Activated CD4-positive, CD25-positive, alpha-beta regulatory T cell (primary cell): ENCODE measurements at places on chromosomes 13 and 19.

DNA sequence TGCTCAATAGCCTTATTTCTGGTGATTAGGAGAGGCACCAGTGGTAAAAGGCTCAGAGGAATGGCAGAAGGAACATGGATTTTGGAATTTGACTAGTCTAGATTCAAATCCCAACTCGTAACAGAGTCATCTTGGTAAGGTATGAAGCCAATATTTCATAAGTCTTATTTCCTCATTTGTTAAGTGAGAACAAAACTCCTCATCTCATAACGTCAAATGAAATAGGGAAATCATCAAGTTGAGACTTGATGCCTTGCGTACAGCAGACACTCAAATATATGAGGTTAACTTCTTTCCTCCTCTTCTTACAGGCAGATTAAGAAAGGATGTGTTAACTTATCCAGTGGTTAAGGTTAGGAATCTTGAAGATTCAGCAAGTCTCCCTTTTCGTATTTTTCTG, 189.2 kb downstream of the DLEU7 start:
- DNase-seq = no peak

- DNase-seq = no peak
These were observed 63.1 kb downstream of the AP1M1 start for GRCh38 chr19:16260812-16261161.

DNA sequence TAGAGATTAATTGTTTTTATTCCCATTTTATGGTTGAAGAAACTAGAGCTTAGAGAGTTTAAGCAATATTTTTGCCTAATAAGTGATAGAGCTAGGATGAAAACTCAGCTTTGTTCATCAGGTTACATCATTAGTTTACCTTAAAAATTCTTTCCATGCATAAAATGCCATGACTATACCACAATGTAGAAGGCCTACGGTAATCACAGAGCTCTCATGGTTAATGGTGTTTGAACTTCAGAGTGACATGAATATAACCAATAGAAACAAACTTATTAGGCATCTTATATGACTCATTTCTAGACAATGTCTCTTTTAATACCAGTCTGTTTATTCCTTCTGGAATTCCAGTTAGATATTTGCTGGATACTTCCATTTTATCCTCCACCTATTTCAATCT, 78.5 kb downstream of the FGF9 start:
- no peak for DNase-seq

DNA sequence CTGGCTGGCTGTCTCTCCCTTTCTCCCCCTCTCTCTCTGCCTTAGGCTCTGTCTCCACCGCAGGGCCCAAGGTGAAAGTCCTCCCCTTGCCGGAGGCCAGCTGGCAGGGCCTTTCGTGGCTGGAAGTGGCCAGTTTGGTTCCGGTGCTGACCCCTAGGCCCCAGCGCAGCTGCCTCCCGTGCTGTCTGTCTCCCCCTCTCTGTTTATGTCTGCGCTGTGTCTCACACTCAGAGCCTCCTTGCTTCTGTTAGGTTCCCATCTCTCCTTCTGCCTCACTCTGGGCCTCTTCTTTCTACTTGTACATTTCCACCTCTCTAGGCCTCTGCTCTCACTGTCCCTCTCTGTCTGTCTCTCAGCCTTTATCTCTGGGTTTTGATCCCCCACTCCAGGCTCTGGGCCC, 13.1 kb downstream of the CCDC97 start:
- no peak for DNase-seq

GRCh38 chr19:33701565-33701964, 79.8 kb downstream of the CHST8 start:
- DNase-seq = no peak

DNA sequence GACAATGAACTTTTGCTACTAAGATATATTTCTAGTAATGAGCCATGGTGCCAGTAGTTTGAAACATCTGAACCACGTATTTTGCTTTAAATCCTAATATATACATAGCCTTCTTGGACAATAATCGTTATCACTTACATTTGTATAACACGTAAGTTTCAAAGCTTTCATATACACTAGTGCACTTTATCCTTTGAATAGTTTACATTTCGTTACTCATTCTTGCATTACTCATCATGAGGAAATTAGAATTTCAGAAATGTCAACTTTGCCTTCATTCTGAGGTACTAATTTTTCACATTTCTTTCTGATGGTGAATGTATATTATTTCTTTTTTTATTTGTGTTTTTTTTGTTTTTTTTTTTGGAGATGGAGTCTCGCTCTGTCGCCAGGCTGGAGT, 5.8 kb downstream of the KBTBD7 start:
- no peak for DNase-seq

- no peak for DNase-seq
These were observed 733.7 kb upstream of the ATXN8OS start for GRCh38 chr13:69373747-69374425.

DNA sequence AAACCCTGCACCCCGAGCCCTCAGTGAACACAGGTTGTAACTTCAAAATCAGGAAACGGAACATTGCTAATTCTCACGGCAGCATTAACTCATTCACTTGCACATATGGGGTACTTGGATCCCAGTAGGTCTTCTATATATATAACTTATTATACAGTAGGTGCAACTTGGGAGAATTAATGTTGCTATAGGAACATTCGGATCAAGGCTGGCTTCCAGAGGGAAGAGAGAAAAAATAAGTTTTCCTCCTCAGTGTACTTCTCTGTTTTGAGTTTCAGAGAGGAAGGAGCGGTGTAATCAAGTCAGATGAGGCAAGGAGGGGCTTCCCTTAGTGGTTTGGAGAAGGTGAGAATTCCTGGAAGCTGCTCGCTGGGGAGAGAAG, 90.9 kb upstream of the ZNF507 start:
- DNase-seq = no peak

DNA sequence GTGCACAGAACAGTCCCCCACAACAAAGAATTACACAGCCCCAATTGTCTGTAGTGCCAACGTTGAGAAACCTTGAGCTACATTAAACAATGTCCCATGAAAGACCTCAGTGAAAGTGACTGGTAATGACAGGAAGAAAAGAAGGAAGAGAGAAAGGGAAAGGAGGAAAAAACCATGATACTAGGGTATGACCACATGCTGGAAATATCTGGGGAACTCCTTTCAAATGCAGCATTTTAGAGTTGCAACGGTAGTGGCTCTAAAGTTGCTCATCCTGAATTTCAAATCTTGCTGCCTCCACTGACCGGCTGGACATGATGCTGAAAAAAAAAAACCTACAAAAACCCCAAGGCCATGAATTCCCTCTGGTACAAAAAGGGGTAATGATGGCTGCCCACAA, 26.5 kb downstream of the FPR3 start:
- no peak for DNase-seq

DNA sequence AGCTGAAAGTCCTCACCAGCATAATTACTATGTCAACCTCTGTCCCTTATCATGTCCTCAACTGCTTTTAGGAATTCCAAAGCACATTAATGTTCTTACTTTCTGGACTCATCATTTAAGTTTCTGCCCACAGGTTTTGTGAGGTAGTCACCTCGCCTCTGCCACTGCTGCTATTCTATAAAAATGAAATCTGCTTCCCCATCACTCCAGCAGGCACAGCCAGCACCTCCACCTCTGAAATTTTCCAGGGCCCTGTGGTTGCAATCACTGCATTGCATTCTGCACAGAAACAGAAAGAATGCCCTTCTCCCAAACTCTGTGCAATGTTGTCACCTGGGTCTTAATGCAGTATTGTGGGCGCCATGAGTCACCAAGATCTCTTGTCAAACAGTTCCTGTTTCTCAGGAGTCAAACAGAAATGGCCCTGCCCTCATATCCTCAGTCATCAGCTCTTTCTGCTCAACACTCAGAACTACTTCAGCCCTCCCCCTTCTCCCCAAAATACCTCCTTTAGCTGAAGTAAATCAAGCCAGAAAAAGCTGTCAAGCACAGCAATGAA, 529.2 kb upstream of the NBEA start:
- DNase-seq = no peak

GRCh38 chr19:50203281-50204080, at the start of gene MYH14:
Gene MYH14 (plus strand): TSS chr19:50203622. CDS start chr19:50210366, 6,744 bp downstream.
- DNase-seq = no peak

DNA sequence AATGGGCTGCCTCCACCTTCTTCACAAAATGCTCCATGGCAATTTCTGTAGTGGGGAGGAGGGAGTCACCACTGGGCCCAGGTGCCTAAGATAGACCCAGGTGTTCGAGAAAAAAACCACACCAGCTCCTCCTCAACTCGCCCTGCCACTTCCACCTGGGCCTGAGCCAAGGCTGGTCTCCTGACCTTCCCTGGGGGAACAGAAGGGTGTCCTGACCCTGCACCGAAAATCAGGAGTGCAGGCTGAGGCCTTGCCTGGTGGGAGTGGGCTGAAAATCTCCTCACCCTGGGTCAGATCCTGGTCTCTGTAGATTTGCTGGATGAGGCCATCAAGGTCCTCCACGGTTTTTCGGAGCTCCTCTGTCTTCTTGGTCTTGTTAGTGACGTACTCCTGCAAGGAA, 17.6 kb upstream of the AKAP8 start:
- no peak for DNase-seq

DNA sequence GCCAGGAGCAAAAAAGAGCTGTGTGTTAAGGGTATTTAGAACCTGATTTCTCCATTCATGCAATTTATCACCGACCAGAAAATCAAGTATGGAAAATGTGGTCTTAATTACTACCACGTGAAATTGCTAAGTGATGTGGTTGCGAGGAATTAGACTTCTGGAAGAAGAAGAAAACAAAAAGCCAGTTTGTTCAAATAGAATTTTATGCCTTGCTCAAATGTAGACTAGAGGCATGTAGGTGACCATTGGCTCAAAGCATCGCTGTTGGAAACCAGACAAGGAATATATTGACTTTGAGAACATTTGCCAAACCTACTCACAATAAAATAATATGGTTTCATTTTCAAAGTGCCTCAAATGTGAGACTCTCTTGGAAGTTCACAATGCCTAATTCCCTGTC, 57.3 kb upstream of the LRCH1 start:
- DNase-seq = no peak

DNA sequence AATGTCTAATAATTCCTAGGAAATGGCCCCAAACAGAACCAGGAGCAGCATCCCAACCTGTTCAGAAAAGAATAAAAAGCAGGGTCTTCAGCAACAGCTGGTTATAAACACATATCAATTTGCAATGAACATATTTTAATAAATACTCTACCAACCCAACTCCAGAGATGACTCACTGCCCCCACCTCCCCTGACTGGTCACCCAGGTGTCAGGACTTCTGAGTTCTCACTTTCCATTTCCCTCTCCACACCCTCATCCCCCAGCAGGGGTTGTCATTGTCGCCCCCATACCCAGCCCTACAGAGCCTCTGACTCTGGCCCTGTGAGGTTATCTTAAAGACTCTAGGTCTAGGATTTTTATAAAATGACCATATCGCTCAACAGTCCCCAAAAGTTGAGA, 6.9 kb downstream of the SERPINE3 start:
- no peak for DNase-seq

DNA sequence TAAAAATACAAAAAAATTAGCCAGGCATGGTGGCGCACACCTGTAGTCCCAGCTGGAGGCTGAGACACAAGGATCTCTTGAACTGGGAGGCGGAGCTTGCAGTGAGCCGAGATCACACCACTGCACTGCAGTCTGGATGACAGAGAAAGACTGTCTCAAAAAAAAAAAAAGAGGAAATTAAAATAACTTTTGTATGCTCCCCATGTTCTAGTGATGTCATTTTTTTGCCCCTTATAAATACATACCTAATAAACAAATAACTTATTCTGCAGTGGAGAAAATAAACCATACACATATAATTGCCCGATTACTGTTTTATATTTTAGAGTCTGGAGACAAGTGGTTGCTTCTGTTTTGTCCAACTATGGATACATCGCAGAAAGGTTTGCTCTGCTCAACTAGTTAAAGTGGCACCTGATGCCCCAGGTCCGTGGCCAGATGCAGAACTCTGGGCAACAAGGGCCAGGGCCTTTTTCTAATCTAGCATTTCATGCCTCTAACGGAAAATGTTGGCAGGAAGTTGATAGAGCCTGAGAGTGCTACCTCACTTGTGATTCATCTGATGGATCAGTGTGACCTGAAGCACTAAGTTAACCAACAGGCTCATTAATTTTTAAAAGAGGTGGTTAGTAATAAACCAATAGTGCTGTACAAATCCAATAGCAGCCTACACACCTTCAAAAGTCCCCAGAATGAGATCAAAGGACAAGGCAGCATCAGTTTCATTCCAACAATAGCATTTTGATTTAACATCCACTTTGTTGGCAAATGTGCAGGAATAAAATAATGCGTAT, 18.8 kb downstream of the UBE2L5 start:
- no peak for DNase-seq

- DNase-seq = no peak
These were observed 1525.4 kb downstream of the SLITRK1 start for GRCh38 chr13:82356667-82357410.

- no peak for DNase-seq
These were observed 73.1 kb upstream of the MTIF3 start for GRCh38 chr13:27523346-27524073.

DNA sequence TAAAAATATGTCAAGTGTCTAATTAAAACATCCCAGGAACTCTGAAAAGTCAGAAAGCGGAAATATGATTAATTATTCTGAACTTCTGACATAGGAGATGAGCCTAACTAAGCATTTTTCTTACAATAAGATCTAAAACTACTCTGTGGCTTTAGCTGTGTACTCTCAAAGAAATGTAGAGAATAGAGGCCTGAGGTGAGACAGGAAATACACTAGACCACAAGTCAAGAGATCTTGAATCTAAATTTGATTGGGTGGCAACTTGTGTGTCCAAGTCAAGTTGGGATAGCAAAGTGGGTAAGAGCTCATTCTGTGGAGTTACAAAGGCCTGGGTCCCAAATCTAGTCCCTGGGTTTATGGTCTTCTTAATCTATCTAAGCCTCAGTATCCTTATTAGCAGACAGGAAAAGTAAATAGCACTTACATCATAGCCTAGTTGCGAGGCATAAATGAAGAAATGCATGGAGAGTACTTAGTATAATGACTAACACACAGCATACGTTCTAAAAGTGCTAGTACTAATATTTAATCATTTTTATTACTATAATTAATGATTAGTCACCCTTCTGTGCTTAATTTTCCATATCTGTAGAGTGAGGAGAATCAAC, 9.4 kb upstream of the LRRC63 start:
- no peak for DNase-seq

GRCh38 chr19:7149956-7150705, 80.6 kb downstream of the ZNF557 start:
- no peak for DNase-seq

GRCh38 chr13:110475550-110476219, 85.8 kb downstream of the RAB20 start:
- DNase-seq = no peak

GRCh38 chr13:47298506-47298905, 401.7 kb upstream of the HTR2A start:
- no peak for DNase-seq

GRCh38 chr13:21911646-21912298, 240.9 kb downstream of the FGF9 start:
- DNase-seq = no peak

GRCh38 chr13:113729187-113730019, 29.6 kb upstream of the TMEM255B start:
- no peak for DNase-seq

- no peak for DNase-seq
These were observed 3.5 kb upstream of the ADM5 start for GRCh38 chr19:49685845-49686332.

DNA sequence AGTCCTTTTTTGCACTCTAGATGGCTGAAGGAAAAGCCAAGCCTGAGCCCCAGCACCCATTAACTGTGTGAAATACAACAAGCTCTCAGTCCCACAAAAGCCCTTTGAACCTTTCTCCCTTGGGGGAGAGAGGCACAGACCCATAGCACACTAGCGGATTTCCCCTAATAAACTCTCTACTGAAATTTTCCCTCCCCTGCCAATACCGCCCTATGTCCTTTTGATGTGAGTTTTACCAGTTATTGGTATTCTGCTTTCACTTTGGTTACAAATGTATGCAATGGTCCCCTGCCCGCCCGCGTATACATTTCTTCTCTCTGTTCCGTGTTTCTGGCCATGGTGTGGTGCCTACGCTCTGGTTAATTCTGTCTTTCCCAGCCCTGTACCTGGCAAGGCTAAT, 54.0 kb upstream of the MYO16 start:
- DNase-seq = no peak
